ENCODE measurements at places on chromosomes 13 and 19. TPM values are rescaled to one million over a fixed set of nuclear protein-coding genes. Genes with fewer than 3 reads are reported as not detected.

ZNF93 gene
- 10.0 TPM for total RNA-seq

LPAR6 gene
- total RNA-seq, result 0.90 TPM

SERPINE3 gene
- not detected for total RNA-seq

ZNF575 gene
- 0.63 TPM for total RNA-seq

HSD17B14 gene
- total RNA-seq, result 3.6 TPM

ZNF730 gene
- 0.16 TPM for total RNA-seq

PLPP2 gene
- 16.6 TPM for total RNA-seq

ZNF568 gene
- total RNA-seq, result 13.5 TPM

MIA gene
- not detected for total RNA-seq

PRR36 gene
- total RNA-seq, result 0.09 TPM

ZNF814 gene
- total RNA-seq, result 10.3 TPM

EDDM13 gene
- not detected for total RNA-seq

ZNF177 gene
- 1.1 TPM for total RNA-seq

CACNG6 gene
- total RNA-seq, result not detected

ICAM4 gene
- 0.27 TPM for total RNA-seq

CGB7 gene
- 0.09 TPM for total RNA-seq

TMC4 gene
- 0.27 TPM for total RNA-seq

Measured in fibroblast of the aortic adventitia (primary cell).